ENCODE measurements at places on chromosomes 4 and X. TPM values are rescaled to one million over a fixed set of nuclear protein-coding genes. Genes with fewer than 3 reads are reported as not detected.

The MAOB gene
- 0.56 TPM for total RNA-seq

The UVSSA gene
- total RNA-seq = 5.9 TPM

The TCEAL5 gene
- total RNA-seq = not detected

The CYLC1 gene
- not detected for total RNA-seq

The UCP1 gene
- not detected for total RNA-seq

The ARHGEF6 gene
- 18.0 TPM for total RNA-seq

The CTAG2 gene
- total RNA-seq = not detected

The DDX53 gene
- not detected for total RNA-seq

The RBM46 gene
- not detected for total RNA-seq

The SYTL4 gene
- total RNA-seq = 18.0 TPM

The TRMT2B gene
- 18.8 TPM for total RNA-seq

The TRPC5OS gene
- total RNA-seq = not detected

The FGFR3 gene
- 0.56 TPM for total RNA-seq

The INTU gene
- total RNA-seq = 3.1 TPM

The GYPA gene
- total RNA-seq = not detected

The C4orf50 gene
- total RNA-seq = under 0.01 TPM

The CLGN gene
- total RNA-seq = 1.1 TPM

The TRIM61 gene
- 1.5 TPM for total RNA-seq

The MAGEA9B gene
- not detected for total RNA-seq

The MAB21L2 gene
- total RNA-seq = 8.4 TPM

The MAGEA2 gene
- total RNA-seq = not detected

The SH3RF1 gene
- 58.1 TPM for total RNA-seq

The HS6ST2 gene
- total RNA-seq = not detected

The CSN3 gene
- total RNA-seq = not detected

The HTN1 gene
- total RNA-seq = not detected

The MYOZ2 gene
- total RNA-seq = 2.1 TPM

The SRPX2 gene
- 171 TPM for total RNA-seq

The DGKK gene
- total RNA-seq = not detected

The TMPRSS11A gene
- total RNA-seq = not detected

The GASK1B gene
- 81.7 TPM for total RNA-seq

The MANBA gene
- total RNA-seq = 24.9 TPM

The OTC gene
- total RNA-seq = not detected

The ZNF732 gene
- total RNA-seq = 1.2 TPM

The C4orf36 gene
- under 0.01 TPM for total RNA-seq

The CFI gene
- 2.5 TPM for total RNA-seq

The CEP135 gene
- total RNA-seq = 9.2 TPM
